ENCODE measurements at places on chromosomes 5 and 9.

GRCh38 chr5:111099058-111099778, 7.1 kb downstream of the WDR36 start:
- no peak for DNase-seq

GRCh38 chr5:123937230-123937629, 425.3 kb downstream of the CSNK1G3 start:
- DNase-seq = no peak

GRCh38 chr5:132526974-132527564, 16.3 kb downstream of the IL5 start:
- no peak for DNase-seq

- DNase-seq = no peak
Measured at GRCh38 chr5:68740226-68740910, 353.4 kb upstream of the SLC30A5 start.

DNA sequence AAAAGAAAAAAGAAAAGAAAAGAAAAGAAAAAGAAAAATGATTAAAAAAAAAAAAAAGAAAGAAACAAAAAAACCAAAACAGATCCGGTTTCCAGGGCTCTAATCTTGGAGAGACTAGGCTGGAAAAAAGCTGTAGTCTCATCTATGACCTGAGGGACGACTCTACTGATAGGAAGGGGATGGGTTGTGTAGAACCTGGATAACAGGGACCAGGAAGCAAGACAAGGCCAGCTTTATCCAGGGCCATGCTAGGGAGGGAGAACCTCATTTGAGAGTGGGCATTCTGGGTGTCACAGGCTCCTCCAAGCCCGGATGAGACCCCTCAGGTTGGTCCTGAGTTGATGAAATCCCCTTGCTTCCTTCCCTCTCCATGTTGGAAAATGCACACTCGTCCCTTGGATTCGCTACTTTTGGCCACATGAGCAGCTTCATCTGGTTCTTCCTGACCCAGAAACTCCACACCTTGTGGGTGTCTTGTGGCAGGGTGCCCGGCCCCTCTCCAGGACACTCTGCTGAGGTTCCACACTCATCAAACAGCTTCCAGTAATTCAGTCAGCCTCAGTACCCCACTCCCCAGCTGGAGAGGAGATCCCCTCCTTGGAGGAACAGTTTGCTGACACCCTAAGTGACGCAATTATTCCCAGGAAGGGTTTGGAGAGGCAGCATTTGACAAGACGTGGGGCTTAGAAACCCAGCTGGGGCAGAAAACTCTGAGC, 71.1 kb upstream of the LHFPL2 start:
- no peak for DNase-seq

DNA sequence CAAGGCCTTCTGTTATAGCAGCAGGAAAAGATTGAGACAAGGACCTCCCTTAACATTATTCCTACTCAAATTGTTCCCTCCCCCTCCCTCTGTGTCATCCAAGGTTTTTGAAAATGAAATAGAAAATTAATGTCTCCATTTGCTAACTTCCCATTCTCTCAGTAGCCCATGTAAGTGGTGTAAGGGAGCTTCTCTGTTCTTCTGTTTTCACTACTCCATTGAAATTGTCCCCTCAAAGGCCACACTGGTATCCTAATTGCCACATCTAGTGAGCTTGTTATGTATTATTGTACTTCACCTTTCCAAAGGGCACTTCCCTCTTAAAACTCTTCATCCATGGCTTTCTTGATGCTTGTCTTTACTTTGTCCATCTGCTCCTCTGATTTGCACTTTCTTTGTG, 131.2 kb upstream of the PIK3R1 start:
- DNase-seq = no peak

- DNase-seq = no peak
Measured at GRCh38 chr5:68898951-68899471, 194.8 kb upstream of the SLC30A5 start.

GRCh38 chr9:88673886-88674285, 138.9 kb downstream of the NXNL2 start:
- DNase-seq = no peak

DNA sequence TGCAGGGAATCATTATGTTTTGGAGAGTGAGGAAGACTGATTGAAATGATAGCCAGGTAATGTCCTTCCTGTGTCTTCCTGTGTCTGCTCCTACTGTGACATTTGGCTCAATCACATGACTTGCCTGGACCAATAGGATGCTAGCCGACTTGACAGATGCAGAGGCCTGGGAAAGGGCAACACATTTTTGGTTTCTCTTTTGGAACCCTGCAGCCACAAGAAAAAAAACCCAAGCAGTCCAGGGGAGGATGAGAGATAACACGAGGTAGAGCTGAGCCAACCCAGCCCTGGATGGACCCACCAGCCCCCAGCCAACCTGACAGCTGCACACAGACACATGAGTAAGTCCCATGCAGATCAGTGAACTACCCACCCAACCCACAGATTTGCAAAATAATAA, 256.1 kb upstream of the SMARCA2 start:
- DNase-seq = no peak

GRCh38 chr9:5364294-5365024, 24.8 kb upstream of the RLN1 start:
- DNase-seq = no peak

All from stimulated activated CD4-positive, alpha-beta T cell treated with anti-CD3 and anti-CD28 coated beads, TNF-alpha, amount 100 ng/mL, for 1 hour (primary cell).